ENCODE measurements at places on chromosomes 2 and 18.

- peak; percentile 23 for DNase-seq
Observed at GRCh38 chr18:40866013-40866645, 1088.9 kb upstream of the PIK3C3 start.

DNA sequence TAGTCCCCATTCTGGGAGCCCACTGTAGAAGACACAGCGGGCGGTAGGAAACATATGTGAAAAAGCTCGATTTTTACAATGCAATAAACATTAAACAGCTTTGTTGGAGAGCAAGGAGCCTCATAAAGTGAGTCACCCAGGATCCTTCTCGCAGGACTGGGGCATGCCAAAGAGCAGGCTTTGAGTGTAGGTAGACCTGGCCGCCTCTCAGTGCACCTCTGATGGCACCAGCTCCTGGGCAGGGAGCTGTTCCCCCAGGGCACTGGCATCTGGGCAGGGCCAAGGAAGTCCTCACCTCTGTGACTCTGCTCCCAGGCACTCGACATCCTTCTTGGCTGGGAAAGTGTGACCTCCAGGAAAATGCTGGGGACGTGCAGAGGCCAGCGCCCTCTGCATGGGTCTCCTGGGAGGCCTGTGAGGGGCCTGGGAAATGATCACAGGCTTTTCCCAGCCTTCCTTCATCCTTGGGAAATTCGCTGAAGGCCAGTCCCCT is 94.2 kb downstream of the POLR1A start:
- DNase-seq: no peak

DNA sequence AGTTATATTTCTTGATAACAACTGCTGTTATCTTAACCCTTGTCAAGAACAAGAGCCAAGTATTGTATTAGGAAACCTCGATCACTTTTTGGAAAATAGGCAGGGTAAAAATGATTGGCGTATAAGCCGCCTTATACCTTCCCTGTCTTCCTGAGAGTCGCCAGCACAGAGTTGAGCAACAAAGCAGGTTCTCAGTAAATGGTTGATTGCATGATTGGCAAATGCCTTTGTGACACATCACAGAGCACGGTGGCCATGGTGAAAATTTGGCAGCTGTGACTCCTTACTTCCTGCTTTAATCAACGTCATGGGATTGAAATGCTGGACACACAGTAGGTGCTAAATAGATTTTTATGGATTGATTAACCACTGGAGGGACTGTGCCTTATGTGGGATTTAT is 3.9 kb upstream of the KLHL29 start:
- peak; percentile 79 for DNase-seq

DNA sequence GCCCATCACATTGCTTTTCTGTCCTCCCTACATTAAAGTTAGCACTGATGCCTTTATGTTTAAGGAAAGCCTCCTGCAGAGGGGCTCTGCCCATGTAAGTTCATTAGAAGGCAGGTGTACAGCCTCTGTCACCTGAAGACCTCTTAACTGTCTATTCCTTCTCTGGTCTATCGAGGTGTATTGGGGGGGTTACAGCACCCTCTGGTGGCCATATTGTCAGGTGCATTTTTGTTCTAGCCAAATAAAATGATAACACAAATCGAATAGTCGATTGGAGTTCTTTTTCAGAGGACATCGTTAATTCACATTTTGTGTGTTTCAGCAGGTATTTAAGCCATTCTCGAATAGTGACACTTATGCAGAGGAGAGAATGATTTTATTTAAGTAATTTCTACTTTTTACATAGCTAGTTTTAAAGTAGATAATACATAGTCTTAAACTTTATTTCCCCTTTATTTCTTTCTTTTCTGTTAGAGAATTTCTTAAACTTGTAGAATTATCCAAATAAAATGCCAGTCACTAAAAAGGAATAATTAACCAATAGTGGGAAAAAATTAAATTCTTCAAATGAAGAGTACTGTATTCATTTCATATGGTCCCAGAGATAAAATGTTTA is 136.8 kb downstream of the NEDD4L start:
- DNase-seq: peak; percentile 41

DNA sequence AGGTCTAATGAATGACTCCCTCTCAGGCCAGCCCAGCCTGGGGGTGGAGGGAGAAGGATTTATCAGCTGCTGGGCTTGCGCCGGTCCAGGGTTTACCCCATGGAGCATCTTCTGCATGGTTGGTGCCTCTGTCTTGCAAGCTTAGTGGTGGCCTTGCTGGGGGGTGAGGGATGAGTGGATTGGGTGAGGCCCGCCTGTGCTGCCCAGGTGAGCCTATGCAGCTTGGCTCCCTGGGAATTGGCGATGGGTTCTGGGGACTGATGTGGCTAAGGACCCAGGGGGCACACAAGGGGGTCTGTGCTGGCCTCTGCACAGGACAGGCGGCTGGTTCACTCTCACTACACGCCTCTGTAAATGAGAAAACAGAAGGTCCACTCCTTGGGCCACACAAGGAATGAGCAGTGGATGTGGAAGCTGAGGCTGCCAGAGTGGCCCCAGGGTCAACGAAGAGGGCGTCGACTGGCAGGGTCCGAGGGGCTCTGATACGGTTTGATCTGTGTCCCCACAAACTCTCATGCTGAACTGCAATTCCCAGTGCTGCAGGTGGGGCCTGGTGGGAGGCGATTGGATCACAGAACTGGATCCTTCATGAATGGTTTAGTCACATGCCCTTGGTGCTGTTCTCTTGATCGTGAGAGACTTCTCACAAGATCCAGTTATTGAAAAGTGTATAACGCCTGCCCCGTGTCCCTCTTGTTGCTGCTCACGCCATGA is 151.6 kb upstream of the HDAC4 start:
- DNase-seq: no peak

- DNase-seq: no peak
Observed at GRCh38 chr2:72718876-72719275, 107.0 kb downstream of the EXOC6B start.

- DNase-seq: no peak
Observed at GRCh38 chr2:26873286-26873983, 25.5 kb downstream of the DPYSL5 start.

GRCh38 chr2:221133941-221134340 is 438.2 kb downstream of the EPHA4 start:
- no peak for DNase-seq

DNA sequence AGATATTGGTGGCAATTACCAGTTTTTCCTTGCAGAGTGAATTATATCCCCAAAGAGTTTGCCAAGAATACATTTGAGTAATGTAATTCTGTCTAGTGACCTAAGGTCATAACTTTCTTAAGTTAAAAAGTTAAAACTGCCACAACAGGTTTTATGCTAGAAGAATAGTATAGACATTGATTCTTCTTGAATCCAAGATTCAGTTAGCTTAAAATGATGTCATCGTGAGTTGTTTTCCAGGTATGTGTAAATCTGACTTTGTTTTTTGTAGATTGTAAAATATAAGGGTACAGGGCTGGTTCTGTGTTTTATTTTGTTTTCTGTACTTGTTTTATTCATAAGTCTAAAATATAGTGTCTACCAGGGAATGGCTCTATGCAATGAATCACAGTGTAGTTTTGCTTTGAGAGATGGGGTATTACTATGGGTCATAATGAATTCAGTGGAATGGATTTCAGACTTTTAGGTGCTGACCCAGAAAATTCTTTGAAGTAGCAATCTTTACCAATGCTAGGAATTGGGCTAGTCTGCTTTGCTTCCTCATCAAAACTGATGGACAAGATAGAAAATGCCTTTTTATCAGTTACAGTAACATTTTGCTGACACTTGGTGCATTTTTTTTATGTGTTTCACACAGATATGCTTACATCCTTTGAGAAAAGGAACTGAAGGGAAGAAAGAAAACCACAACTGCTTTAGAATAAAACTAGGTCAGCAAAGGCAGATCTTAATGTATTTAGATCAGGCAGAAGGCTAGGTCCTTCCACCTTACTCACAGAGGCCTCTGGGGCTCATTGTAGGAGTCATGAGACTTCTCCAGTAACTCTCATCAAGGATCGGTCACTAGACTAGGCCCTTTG is 20.8 kb upstream of the MGAT5 start:
- no peak for DNase-seq

DNA sequence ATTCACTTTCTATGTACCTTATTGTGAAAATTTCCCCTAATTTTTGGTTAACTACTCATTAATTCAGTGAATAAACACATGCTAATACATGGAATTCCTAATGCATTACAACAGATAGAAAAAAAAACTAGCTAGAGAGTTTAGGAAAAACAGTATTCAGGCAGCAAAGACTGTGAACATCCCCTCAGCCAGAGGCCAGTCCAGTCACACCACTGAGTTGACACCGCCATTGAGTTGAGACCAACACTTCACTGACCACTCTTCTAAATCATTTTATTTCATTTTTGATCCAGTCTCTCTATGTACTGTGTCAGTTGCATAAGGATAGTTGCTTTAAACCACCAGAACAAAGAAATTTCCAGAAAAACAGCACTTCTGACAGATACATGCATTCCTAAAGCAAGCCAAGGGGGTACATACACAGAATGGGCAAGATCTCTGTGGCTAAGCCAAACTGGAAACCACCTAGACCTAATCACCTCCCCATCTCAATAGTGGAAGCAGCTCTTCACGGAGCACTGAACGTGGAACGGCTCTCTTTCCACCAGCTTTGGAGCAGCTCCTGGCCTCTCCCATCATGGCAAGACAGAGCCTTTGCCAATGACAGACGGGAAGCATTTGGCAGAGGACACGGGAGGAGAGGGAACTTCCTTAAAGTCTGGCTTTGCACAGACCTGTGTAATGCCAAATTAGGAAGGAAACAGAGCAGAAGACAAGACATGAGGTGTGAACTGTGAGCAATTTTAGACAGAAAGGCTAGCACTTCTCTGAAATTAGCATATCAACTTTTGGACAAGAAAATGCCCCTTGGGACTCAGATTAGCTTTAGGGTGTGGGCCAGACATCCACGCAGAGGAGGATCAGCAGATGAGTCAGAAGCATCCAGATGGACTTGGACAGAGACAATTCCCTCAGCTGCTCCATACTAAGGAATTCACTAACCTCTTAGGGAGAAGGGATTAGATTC is 36.4 kb downstream of the CACNB4 start:
- peak; percentile 35 for DNase-seq

GRCh38 chr18:35290094-35290735 is at the start of gene ZSCAN30:
TSS of gene ZSCAN30 (minus strand) at chr18:35290229. CDS start at chr18:35264352, 25,877 bp downstream.
- DNase-seq: peak; percentile 69

DNA sequence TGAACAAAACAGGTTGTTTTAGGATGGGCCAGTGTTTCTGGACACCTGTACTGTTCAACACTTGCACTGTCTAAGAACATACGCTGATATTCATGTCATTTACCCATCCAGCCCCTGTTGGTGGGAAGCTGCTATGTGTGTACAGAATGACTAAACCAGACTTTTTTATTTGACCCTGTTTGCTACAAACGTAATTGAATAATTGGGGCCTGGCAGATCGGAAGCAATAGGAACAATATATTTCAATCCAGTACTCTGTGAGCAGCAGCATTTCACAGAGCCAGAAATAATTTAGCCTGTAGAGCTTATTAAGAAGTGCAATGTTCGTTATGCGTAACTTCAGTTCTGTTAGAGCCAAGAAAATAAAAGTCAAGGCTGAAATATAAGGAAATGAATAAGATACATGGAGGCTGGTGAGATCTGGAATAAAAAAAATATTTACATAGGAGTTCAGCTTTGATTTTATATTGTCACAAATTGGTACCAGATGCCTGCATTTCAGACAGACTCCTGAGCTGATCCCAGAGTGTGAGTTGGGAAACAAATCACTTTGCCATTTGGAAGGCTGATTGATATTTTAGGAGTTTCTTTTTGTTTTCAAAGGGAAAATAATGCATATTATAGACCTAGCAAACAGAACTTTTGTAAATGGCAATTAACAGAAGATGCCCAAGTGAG is 19.7 kb downstream of the CABLES1 start:
- DNase-seq: no peak

DNA sequence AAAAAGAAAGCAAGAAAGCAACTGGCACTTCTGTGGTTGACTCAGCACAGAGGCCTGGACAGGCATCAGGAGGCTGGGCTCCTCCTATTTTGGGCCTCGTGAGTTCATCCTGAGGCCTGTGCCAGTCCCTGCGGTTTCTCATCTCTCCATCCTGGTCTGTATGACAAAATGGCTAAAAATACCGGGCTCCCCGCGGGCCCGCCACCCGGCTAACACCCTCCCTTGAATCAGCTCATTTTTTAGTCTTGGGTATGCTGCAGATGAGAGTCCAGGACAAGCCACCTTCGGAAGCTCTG is 62.3 kb upstream of the YWHAQ start:
- no peak for DNase-seq

- no peak for DNase-seq
Observed at GRCh38 chr2:76642129-76642528, 880.0 kb downstream of the LRRTM4 start.

- no peak for DNase-seq
Observed at GRCh38 chr2:235592836-235593235, 99.0 kb downstream of the AGAP1 start.
